ENCODE measurements at places on chromosomes 1 and 21. TPM values are rescaled to one million over a fixed set of nuclear protein-coding genes. Genes with fewer than 3 reads are reported as not detected.

The GJA4 gene
- 28.5 TPM for total RNA-seq

The SPRR2G gene
- not detected for total RNA-seq

The ARHGEF16 gene
- total RNA-seq, result 6.4 TPM

The IL6R gene
- 50.8 TPM for total RNA-seq

The TMCO4 gene
- total RNA-seq, result 28.7 TPM

The CNTN2 gene
- total RNA-seq, result 7.4 TPM

- no peak for DNase-seq
Observed at GRCh38 chr1:55358581-55358980, 143.4 kb upstream of the USP24 start.

- no peak for DNase-seq
Observed at GRCh38 chr1:48858200-48858920, 81.7 kb upstream of the BEND5 start.

- no peak for DNase-seq
Observed at GRCh38 chr21:44329971-44330681, 9.1 kb downstream of the CFAP410 start.

GRCh38 chr1:55012661-55013060 is 13.9 kb downstream of the BSND start:
- DNase-seq, result no peak

- DNase-seq, result no peak
Observed at GRCh38 chr1:175129997-175130648, 62.5 kb downstream of the KIAA0040 start.

DNA sequence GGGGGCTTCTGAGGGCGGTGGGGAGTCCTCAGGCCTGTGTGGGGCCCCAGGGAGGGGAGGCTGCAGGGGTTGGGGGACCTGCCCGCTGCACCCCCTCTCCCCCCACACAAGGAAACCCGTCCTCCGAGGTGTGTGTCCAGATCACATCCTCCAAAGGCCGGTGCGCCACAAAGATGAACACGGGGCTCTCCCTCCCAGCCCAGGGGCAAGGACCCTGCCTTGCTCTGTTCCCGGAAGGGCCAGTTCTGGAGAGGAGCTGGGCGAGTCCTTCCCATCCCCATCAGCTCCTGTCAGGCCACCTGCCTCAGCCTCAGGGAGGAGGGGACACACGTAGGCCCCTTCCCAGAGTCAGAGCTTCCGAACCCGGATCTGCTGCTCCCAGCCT is 2.5 kb upstream of the TTLL10 start:
- no peak for DNase-seq

DNA sequence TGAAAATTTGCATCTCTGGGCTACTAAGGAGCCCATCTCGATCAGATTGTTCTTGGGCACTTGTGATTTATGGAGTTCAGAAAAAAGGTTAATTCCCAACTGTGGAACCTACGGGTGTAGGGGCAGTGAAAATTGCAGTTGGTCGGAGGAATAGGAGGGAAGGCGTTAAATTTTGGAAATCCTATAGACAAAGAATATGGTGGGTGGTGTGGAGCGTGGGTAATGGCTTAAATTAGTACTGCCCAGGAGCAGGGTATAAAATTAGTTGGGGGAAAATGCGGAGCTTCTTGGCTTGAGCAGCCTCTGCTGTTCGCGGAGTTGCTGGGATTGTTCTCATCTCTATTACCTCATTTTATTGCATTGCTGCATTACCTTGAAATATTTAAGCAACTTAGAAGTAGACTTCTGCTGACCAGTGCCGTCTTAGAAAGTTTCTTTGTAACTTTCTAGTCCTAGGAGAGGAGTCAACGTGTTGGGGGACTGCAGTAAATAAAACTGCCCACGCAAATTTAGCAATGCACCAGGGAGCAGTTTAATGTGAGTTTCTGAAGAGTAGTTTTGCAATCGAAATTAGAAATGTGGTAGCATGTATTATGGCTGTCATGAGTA is 514 bp downstream of the S1PR1 start:
- no peak for DNase-seq

- DNase-seq, result no peak
Observed at GRCh38 chr1:223429313-223429731, 36.1 kb downstream of the CCDC185 start.

- DNase-seq, result no peak
Observed at GRCh38 chr1:23098463-23099170, 70.0 kb downstream of the LUZP1 start.
